ENCODE measurements at places on chromosomes 4 and X.

GRCh38 chrX:121569609-121570008 lies 522.2 kb downstream of the GLUD2 start:
- DNase-seq = no peak

DNA sequence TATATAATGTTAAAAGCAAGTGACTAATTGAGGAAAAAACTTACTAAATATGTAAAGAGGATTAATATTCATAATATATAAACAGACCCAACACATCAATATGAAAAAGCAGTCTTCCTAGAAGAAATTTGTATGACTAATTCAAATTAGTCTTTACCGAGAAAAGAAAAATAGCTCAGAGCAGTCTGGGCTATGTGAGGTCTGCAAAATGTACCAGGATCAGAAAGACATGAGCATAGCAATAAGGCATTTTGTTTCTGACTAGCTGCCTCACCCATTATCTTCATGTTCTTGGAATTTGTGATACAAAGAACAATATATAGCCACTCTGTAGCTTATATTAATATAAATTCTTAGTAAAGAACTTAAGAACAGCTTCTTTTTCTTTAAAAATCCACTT lies 13.7 kb upstream of the TMPRSS11B start:
- DNase-seq = no peak

- no peak for DNase-seq
Observed at GRCh38 chr4:26050671-26051070, 136.7 kb downstream of the SMIM20 start.

- no peak for DNase-seq
Observed at GRCh38 chrX:108299101-108299591, 139.1 kb downstream of the COL4A6 start.

DNA sequence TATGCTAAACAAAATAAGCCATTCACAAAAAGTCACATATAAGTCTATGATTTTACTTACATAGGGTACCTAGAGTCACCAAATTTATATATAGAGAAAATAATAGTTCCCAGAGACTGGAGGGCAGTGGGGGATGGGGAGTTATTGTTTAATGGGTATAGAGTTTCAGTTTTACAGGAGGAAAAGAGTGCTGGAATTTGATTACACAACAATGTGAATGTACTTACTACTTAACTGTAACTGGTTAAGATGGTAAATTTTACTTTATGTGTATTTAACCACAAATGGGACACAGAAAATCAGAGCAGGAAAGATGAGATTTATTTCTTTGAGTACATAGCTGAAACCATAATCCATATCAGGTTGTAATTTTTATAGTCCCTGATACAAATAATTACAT lies 144.4 kb downstream of the TMA16 start:
- DNase-seq = no peak

DNA sequence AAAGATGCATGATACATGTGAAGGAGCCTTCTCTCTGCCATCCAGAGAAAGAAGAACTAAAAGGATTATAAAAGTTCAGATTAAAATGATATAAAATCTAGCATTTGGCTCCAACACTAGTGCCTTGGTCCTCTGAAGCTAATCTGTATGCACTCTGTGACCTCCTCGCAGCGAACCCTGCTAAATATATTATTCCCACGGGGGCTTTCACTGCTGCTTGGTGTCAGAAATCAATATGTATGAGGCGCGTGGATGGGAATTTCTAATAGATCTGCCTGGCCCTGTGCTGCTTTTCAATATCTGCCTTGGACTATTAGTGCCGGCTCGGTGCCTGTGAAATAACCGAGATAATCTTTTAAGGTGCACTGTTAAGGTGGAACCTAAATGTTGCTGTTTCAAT lies 69.7 kb downstream of the CXXC4 start:
- no peak for DNase-seq

- DNase-seq = no peak
Observed at GRCh38 chrX:133980406-133980805, 5.0 kb downstream of the GPC3 start.

DNA sequence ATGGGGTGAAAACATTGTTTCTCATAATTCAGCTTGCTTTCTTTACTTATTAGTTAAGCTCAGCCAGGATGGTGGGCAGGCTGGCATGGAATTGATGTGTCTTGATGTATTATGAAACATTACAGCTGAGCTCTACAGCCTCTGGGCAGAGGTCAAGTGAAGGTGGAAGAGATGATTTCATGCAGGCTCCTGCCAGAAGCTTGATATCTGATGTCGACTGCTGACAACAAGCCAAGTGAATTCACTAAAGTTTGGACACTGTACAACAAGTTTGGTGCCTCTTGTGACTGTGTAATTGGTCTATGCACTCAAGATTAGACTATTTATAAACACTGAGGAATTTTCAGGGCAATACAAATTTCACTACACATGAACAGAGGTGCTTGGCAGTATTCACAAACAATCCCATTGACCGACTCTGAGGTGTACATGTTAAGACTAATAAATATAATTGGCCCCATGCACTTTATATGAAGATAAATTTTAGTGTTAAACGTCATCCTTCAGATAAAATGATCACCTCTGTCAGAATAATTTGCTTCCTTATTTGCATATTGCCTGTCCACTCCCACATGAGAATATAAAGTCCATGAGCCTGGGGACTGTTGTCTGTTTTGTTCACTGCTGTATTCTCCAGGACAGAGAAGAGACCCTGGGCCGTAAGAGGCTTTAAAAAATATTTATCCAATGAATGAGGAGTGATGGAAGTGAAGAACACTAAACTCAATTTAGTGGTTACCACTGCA lies 612.2 kb downstream of the IQCM start:
- DNase-seq = no peak
